ENCODE measurements at places on chromosomes 3 and 15.

DNA sequence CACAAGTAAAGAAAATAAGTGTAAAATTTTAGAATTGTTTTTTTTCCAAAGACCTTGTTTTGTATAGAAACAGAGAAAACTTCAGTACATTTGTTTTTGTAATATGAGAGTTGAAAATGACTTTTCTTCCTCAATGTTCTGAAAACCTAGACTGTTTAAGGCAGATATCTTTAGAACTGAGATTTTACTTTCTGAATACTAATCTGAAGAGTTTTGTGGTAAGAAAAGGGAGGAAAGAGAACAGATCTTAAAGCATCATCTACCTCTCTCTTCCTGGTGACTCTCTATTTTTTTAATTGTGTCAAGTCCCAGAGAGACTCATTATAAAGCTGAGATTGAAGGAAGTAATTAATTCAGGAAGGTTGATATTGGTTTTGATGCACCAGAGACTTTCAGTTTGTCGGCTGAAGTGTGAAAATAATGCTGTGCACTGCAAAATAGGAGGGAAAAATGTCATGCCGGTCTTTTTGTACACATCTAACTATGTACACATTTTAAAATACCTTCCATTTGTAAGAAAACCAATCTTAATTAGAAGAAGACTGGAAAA lies 142.1 kb upstream of the NAALADL2 start:
- no peak for DNase-seq

DNA sequence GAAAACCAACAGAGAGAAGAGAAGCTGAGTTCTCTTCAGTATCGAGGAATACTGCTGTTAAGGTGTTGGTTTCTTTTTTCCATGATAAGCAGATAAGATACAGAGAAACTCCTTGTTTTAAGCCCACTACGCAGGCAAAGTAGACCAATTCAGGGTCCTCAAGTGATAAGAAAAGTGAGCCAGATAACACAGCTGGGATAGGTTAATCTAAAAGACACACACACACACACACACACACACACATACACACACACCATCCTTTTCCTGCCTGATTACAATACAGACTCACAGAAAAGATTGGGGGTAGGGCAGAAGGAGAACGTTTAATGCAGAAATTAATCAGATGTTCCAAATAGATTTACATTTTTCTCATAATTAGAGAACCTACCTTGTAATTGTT lies 6.5 kb upstream of the PHLDB2 start:
- DNase-seq: no peak

DNA sequence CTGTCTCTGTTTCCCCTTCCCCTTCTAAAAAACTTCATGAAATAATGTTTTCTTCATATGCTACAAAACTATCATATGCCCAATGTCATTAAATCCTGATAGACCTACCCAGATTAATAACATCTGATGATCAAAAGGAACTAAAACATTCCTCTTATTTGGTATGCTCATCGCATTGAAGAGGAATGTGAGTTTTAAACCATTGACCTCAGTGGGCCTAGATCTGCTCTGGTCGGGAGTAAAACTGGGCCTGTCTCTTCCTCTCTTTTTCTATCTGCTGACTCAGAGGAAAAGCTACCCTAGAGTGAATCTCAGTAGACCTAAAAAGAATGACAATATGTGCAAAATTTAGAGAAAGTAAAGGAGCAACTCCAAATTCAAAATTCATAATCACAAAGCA lies 275.8 kb downstream of the SATB1 start:
- no peak for DNase-seq

DNA sequence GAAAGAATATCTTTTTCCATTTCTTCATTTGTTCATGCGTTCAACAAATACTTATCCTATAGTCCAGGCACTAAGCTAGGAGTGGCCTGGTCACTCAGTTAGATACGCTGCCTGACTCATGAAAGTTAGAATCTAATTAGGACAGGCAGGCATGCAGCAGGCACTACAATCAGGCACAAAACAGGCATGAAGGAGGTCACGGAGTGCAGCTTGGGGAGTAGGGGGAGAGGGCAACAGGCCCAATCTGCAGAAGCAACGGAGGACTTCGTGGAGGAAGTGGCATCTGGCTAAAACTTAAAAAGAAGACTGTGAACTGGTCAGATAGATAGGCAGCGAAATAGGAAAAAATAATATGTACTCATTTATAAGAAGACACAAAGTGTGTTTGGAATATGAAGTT lies 420.9 kb downstream of the MAGI1 start:
- no peak for DNase-seq

DNA sequence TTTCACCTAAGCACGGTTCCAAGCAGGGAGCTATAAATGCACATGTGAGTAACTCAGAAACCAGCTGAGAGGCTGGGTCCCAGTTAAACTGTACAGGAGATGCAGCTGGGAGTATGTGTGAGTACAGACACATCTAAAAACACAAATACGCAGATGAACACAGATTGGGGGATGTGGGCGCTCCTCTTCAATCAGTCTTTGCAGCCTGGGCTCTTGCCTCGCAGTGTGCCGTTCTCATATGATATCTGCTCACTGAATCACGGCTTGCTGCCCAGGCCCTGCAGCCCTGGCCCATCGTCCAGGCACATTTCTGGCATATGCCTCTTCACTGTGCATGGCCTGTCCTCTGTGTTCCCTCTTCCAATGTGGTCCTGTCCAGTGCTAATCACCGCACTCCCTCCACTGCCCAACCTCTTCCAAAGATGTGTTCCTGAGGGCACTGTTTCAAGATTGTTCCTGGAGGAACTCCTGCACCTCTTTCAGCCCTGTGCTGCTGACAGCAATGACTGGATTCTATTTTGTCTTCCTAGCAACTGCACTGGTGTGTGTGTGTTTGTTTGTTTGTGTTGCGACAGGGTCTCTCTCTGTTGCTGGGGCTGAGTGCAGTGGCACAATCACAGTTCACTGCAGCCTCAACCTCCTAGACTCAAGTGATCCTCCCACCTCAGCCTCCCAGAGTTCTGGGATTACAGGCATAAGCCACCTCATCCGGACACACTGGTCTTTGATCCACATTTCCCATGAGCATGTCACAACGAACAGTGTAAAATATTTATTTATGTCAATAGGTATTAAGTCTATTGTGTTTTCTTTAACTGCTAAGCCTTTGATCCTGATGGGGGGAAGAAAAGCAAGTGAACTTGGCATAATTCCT lies 17.0 kb downstream of the CA12 start:
- no peak for DNase-seq

DNA sequence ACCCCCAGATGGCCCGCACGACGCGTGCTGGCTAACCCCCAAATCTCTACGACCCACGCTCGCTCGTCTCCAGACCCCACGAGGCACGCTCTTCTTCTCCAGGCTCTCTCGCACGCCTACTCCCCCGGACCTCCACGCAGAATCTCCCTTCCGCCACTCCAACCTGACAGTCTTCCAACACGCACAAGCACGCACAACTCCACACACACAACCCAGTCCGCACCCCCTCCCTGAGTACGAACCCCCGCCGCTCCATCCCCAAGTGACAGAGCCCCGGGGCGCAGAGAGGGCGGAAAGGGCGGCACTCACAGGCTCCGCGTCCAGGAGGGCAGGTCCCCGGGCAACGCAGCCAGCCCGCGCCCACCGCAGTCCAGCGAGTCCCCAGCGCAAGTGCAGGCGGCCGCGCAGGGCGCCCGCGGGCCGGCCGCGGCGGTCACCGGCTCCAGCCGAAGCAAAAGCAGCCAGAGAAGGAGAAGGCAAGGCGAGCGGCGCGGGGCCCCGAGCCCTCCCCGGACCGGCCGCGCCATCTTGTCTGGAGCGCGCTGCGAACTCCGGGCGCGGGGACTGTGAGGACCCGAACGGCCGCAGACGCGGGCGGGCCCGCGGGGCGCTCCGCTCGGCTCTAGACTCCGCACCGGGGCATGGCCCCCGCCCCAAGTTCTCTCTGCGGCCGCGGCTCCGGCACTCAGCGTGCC lies 794 bp downstream of the LRIG1 start:
- DNase-seq: peak; percentile 30

DNA sequence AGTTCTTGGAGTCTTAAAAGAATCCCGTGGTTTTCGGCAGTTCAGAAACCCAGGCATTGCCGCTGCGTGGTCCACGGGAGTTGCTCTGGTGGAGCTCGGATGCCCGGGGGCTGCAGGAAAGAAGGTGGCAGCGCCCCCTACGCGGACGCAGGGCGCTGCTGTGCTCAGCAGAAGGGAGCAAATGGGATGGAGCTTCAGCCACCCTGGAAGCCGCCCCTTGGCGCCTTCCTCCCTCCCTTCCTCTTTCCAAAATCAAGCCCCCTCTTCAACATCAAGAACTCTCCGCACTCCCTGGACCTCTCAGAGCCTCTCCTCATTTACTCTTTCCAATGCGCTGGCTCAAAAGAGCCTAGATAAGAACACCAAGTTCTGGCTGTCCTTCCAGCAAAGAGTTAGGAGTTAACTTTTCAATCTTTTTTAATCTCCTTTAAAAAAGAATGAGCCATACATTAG lies 880 bp upstream of the CHRNA7 start:
- DNase-seq: no peak

GRCh38 chr3:100374521-100374920 lies 26.4 kb downstream of the TOMM70 start:
- DNase-seq: no peak

DNA sequence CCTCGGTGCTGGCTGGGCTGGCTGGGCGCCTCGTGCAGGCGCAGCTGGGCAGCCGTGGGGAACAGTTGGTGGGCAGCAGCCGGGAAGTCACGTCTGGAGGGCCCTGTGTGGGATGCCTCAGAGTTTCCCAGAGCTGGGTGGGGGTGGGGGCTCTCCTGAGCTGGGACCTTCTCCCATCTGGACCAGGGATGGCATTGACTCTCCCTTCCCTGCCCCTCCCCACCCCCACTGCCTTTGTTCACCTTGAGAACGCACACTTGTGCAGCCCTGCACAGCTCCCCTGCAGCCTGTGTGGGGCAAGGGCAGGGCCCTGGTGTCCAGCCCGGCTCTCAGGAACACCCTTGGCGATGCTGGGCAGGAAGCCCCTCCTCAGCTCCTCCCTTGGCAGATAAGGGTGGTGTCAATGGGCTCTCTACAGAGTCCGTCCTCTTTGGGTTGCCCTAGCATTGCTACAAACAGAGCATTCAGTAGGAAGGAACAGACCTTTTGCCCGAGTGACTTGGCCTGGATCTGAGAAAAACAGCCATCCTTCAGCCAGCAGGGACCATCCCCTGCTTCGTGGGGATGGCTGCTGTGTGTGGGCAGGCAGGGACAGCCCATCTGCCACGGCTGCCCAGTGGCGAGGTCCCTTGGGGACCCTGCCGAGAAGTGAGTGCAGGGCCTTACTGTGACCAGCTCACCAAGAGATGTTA lies 25.5 kb upstream of the KLF13 start:
- DNase-seq: no peak

- no peak for DNase-seq
Measured at GRCh38 chr15:25410649-25411048, 28.2 kb downstream of the UBE3A start.

DNA sequence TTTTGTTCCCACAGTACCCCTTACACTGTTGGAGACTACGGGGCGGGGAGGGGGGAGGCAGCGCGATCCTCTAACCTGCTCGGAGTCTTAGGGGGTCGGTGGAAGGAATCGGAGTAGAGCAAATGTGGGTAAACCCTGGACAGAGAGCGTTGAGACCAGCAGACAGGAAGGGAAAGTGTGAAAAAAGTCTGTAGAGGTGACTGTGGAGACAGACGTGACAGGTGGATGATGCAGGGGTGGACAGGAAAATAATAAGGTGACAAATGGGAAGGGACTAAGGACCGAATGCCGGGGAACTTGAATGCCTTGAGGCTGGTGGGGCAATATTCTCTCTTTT lies 424 bp downstream of the EAF2 start:
- DNase-seq: no peak

DNA sequence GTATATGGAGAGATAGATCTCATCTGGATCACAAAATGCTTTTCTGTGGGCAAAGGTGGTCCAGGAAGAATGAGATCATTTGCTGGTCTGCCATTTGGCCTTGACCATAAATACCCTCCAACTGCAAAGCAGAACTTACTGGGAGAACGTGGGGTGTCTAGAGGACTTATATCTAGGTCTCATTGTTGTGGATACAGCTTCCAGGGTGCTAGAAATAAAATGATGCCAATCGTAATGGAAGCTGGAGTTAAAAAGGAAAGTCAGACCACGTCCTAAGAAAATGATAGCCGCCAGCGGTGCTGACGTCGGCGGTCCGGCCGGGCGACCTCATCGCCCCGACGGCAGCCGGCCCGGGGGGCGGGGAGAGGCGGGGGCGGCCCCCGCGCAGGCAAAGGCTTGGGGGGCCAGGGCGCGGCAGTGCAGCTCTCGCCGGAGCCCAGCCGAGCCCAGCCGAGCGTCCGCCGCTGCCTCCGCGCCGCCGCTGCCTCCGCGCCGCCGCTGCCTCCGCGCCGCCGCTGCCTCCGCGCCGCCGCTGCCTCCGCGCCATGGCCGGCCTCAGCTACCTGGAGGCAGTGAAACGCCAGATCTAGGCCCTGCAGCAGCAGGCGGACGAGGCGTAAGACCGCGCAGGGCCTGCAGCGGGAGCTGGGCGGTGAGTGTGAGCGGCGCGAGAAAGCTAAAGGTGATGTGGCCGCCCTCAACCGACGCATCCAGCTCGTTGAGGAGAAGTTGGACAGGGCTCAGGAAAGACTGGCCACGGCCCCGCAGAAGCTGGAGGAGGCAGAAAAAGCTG lies 89.5 kb downstream of the EOMES start:
- peak; percentile 2 for DNase-seq

- DNase-seq: no peak
Measured at GRCh38 chr15:44735482-44736180, 697 bp upstream of the TRIM69 start.

GRCh38 chr15:40918799-40919392 lies 10.2 kb upstream of the DLL4 start:
- no peak for DNase-seq

GRCh38 chr3:192892981-192893700 lies 24.5 kb downstream of the MB21D2 start:
- peak; percentile 54 for DNase-seq

DNA sequence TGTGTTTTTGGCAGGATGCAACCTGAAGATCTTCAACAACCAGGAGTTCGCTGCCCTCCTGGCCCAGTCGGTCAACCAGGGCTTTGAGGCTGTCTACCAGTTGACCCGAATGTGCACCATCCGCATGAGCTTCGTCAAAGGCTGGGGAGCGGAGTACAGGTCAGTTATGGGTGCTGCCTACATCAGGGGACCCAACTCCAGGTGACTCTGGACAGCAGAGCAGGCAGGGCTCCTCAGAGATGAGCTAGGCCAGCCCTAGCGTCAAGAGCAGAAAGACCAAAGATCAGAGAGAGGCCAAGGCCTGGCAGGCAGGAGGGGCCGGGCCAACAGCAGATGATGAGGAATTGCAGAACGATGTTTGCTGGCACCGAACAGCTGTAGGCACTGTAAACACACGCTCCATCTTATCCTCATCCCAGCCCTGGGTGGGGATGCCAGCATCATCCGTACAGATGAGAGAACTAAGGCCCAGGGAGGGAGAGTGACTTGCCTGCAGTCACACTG lies 67.1 kb downstream of the AAGAB start:
- DNase-seq: no peak
